ENCODE measurements at places on chromosomes 6 and 20. TPM values are rescaled to one million over a fixed set of nuclear protein-coding genes. Genes with fewer than 3 reads are reported as not detected.

GTPBP2 gene
- 4.9 TPM for polyA plus RNA-seq

HLA-DRB1 gene
- 2,792 TPM for polyA plus RNA-seq

RWDD1 gene
- polyA plus RNA-seq = 45.5 TPM

VWA7 gene
- not detected for polyA plus RNA-seq

MDFI gene
- polyA plus RNA-seq = not detected

HLA-DPB1 gene
- 682 TPM for polyA plus RNA-seq

C20orf202 gene
- polyA plus RNA-seq = not detected

NRSN1 gene
- polyA plus RNA-seq = not detected

Measured in CD14-positive monocyte (primary cell).